ENCODE measurements at places on chromosomes 4 and X.

GRCh38 chr4:150447356-150447755 lies 134.6 kb upstream of the MAB21L2 start:
- DNase-seq: no peak

DNA sequence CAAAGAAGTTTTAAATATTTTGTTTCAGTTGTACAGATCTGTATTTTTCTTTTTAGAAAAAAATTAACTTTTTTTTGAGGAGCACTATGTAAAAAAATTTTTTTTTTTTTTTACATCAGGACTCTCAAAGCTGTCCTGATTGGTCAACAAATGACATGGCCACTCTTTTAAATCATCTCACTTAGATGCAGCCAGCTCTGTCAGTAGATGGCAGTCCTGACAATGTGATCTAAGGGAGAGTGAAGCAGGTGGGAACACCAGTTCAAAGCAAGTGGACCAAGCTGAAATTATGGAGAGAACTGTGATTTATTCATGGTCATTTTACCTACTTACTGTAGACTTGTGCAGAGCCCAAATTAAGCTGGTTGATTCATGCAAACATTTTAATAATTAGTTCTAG lies 174.7 kb upstream of the GPRIN3 start:
- DNase-seq: no peak

GRCh38 chrX:40663880-40664630 lies 16.7 kb upstream of the CXorf38 start:
- DNase-seq: no peak

DNA sequence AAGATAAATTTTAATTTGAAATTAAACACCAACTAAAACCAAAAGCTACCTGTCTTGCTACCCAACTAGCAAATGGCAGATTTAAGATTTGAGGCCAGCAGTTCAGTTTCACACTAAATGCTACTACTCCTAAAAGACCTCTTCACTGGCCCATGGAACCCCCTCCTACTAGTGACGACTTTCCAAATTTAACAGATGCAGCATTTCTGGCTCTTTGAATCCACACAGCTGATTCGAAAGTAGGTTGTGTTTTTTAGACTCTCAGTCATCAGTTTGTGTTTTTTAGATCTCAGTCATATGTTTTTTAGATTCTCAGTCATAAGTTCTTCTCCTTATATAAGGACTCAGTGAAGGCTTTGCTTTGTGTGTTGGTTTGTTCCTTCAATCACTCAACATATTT lies 11.1 kb upstream of the CC2D2A start:
- DNase-seq: no peak

- no peak for DNase-seq
Observed at GRCh38 chrX:53992589-53992988, 51.7 kb downstream of the PHF8 start.

GRCh38 chrX:119211649-119212014 lies 24.5 kb upstream of the PGRMC1 start:
- no peak for DNase-seq

GRCh38 chr4:133390198-133390855 lies 241.2 kb downstream of the PCDH10 start:
- no peak for DNase-seq

DNA sequence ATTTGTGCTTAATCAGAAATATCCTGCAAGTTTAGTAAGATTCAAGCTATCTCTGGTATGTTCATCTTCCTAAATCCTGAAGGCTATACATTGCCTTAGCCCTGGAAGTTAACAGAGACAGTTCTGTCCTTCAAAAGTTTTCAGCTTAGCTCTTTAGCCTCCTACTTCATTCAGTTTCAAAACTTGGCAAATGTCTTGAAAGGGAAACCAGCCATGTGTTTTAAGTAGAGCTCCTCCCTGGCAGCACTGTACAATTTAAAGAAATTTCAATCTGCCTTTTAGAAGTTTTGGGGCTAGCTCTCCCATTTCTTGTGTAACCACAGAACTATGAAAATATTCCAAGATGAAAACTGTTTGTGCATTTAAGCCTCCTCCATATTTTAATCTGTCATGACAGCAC lies 47.0 kb downstream of the FANCB start:
- no peak for DNase-seq

DNA sequence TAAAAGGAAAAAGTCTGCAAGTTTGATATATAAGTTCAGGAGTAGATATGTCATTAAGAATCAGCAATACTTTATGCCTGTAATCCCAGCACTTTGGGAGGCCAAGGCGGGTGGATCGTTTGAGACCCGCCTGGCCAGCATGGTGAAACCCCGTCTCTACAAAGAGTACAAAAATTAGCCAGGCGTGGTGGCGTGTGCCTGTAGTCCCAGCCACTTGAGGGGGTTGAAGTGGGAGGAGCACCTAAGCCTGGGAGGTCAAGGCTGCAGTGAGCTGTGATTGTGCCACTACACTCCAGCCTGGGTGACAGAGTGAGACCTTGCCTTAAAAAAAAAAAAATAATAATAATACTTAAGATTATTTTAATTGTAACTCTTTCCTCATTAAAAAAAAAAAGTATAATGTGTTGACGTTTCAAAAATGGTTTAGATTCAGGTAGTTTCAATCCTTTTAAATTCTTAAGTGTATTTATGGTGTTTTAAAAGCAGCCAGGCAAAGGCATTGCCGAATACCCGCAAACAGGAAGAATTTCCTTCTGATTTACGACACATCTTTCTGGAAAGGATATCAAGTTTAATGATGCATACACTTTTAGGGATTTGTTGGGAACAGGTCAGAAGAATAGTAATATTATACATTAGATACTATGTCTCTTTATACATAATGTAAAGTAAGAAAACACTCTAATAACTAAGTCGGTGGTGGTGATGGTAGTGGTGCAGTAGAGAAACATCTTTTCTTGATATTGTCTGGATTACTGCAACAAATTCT lies 80.9 kb downstream of the KDM6A start:
- DNase-seq: no peak

DNA sequence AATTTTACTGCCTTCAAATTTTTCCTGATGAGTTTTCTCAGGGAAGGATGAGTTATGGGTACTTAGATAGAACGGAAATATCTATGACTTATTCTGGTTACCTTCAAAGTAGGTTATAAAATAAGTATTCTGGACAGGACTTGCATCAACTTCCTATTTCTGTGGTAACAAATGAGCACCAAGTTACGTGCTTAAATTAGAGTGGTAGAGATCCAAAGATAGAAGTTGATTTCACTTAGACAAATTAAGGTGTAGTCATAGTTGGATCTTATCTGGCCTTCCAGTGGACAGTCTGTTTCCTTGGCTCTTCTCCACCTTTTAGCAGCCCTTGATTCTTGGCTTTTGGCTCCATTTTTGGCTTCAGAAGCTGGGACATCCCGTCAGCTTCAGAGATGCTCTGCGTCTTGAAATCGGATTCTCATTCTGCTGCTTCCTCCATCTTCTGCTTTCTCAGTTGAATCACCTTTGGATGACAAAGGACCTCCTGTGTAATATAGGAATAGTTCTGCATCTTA lies 109.9 kb downstream of the ZNF518B start:
- no peak for DNase-seq

DNA sequence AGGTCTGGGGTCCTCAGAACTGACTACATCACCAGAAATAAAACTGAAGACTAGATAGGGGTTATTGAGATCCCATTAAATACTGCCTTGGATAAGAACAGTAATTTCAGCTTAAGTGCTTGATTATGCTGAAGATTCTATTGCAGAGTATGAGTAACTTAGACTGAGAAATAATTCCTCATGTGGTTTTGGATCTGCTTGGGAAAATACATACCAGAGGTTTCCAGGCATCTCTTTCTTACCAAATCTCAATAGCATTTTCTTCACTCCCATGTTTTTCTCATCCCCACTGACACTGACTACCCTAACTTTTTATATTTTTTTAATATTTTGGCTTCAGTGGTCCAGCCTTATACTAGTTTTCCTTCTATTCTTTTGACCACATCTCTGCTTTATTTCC lies 92.0 kb upstream of the TEX13D start:
- no peak for DNase-seq
